ENCODE measurements at places on chromosomes 4 and X. TPM values are rescaled to one million over a fixed set of nuclear protein-coding genes. Genes with fewer than 3 reads are reported as not detected.

DNA sequence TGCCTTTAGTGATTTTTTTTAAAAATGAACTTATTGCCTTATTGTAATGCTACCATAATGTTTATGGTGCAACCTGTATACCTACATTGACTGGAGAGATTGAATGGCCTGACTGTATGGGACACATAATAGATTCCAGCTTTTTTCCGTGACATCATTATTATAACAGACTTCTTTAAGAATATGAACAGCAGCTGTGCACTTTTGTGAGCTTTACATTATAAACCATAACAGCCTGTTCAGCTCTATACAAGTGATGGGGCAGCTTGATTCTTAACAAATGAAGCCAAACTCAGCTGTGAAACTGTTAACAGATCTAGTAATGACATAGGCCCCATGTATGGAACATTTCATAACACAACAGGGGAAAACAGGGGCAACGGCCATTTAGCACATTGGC is 187.0 kb downstream of the BMPR1B start:
- no peak for DNase-seq

DNA sequence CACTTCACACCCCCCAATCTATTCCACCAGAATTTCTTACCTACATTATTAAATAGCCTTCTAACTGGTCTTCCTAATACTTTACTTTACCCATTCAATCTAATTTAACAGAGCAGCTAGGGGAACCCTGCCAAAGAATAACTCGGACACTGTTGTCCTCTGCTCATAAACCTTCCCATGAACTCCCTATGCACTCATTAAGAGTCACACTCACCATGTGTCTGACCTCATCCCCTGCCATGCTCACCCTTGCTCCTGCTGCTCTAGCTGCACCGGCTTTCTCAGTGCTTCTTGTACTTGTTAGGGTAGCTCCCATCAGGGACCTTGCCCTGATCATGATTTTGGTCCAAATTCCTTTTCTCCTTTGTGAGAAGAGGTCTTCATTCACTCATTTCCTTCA is 54.6 kb upstream of the GUCY1A1 start:
- no peak for DNase-seq

DNA sequence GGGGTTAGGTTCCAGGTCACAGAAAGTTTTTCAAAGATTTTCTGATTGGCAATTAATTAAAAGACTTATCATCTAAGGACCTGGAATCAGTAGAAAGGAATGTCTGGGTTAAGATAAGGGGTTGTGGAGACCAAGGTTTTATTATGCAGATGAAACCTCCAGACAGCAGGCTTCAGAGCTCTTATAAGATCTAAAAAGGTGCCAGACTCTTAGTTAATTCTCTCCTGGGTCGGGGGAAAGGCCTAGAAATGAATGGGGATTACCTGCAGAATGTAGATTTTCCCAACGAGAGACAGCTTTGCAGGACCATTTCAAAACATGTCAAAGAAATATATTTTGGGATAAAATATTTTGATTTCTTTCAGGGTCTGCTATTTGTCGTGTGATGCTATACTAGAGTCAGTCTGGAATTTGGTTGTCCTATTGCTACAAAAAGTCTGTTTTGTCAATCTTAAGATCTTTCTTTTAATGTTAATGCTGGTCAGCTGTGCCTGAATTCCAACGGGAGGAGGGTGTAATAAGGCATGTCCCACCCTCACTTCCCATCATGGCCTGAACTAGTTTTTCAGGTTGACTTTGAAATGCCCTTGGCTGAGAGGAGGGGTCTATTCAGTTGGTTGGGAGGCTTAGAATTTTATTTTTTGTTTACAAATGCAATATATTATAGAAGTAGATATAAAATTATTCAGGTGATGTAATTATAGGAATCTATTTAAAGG is 15.8 kb downstream of the EGF start:
- no peak for DNase-seq

The MSL3 gene
- 11.3 TPM for total RNA-seq

Measured in WTC11 (cell line).